ENCODE measurements at places on chromosomes 2 and 18.
A peak's percentile ranks its signal among the peaks of the same experiment; 100 is the strongest.

DNA sequence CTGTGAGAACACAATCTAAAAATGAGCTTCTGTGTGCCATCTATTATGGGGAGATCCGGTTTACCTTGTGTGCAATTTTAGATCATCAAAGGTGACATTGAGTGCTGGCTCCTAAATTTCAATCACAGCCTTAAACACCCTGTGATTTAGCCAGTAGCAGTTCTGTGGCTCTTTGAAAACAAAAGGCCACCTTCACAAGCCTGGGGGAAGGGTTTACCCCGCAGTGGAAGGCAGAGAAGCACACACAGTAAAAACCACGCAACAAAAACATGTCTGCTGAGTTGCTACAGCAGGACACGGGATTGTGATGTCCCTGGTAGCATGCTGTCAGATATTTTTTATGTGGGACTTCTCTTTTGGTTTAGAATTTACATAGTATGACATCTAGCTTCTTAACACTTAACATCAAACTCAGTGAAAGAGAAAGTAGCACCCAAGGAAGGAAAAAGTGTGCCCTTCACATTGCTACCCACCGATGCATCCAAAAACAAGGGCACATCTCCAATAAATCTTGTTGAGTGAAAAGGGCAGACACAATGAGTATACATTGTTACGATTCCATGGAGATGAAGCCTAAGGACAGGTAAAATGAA lies 56.1 kb upstream of the RNF152 start:
- DNase-seq = no peak

- peak; percentile 2 for DNase-seq
Observed at GRCh38 chr18:35511833-35512232, 14.1 kb upstream of the INO80C start.

- no peak for DNase-seq
Observed at GRCh38 chr2:49714454-49714853, 560.1 kb upstream of the FSHR start.

DNA sequence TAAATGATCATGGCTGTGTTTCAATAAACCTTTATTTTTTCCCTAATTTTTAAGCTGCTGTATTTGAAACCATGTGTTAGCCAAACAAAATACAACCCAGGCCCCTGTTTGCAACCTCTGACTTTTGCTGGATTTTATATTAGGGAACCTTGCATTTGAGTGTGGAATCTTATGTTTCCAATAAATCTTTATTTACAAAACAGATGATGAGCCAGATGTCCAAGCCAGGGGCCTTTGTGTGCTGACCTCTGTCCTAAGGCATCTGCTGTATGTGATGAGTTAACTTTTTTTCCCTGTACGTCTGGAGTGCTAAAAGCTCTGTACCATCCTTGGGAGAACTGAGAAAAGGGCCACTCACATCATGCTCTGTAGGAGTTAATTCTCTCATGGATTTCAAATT lies 162.9 kb downstream of the TRIB2 start:
- no peak for DNase-seq

DNA sequence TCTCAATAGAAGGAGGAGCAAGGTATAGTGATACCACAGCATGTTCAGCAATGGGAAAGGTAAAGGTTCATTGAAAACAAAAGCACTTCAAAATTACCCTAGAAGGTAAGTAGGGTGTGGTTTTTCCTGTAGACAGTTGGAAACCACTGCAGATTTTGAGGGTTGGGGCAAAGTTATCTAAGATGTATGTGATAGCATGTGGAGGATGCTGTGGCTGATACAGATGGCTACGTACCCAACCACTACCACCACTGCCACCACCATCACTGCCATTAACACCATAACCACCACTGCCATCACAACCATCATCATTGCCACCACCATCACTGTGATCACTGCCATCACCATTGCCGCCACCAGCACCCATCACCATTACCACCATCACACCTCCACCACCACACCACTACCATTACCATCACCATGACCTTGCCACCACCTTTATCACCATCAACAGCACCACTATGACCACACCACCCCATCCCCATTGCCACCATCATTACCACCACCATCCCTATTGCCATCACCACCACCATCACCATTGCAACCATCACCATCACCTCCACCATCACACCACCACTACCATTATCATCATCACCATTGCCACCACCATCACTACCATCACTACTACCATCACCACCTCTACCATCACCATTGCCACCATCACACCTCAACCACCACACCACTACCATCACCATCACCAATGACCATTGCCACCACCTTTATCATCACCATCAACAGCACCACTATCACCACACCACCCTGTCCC lies 3.7 kb downstream of the TMSB10 start:
- peak; percentile 33 for DNase-seq

DNA sequence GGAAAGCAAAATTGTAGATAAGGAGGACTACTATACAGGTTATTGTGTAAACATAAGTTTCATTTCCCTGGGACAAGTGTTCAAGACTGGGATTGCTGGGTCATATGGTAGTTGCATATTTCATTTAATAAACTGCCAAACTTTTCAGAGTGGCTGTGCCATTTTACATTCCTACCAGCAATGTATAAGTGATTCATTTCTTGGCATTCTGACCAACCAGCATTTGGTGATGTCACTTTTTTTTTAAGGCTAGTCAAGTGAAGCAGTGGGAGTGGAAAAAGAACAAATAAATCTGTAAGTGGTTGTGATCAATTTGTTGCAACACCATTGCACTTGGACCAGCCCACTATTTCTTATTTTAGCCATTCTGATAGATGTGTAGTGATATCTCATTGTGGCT lies 5.2 kb upstream of the CHCHD5 start:
- DNase-seq = no peak

- peak; percentile 61 for DNase-seq
Observed at GRCh38 chr2:72940786-72941185, 23.5 kb downstream of the EMX1 start.

DNA sequence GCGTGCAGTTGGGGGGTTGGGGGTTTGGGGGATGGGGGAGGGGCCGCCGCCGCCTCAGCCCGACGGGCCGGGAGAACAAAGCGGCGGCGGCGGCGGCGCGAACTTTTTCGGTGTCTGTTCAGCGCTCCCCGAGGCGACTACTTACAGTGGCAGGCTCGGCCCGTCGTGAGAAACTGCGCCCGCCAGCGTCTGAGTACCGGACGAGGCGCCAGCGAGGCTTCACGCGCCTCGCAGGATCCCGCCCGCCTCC lies 172 bp downstream of the PRKD3 start:
- DNase-seq = peak; percentile 88

DNA sequence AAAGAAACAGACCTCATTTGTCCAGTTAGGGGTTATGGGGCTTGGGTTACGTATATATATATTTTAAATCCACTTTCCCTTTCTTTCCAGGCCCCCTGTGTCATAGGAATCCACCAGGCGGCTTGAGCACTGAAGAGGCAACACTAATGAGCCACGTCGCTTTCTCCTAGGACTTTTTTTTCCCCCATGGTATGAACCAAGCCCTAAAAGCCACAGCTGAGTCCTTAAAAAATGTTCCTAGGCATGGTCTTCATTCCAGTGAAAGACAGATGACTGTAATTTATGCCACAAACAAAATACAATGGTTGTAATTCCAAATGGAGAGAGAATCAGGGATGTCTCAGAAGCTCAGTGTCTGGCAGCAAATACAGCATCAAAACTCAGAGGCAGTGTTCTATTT lies 146.8 kb downstream of the EPHA4 start:
- DNase-seq = no peak

GRCh38 chr2:24771764-24772586 lies 21.2 kb downstream of the PTRHD1 start:
- no peak for DNase-seq

DNA sequence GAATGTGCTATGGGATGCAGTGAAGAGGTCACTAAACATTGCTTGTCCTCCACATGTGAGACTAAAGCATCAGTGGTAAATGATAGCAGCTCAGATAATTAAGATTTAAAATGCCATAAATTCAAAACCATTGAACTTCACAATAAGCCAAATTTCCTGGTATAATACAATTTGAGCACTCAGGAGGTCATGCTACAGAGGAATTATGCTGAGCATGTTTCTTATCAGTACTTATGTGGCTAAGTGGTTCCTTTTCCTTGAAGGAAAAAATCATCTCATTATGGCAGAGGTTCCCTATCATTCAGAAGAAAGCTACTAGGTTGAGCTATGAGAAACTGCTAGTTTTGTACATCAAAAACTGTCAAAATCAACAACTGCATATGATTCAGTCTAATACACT lies 156.6 kb downstream of the AGPS start:
- DNase-seq = no peak

- DNase-seq = no peak
Observed at GRCh38 chr2:152432206-152432653, 97.3 kb downstream of the FMNL2 start.

GRCh38 chr2:152693033-152693432 lies 24.2 kb downstream of the PRPF40A start:
- no peak for DNase-seq

DNA sequence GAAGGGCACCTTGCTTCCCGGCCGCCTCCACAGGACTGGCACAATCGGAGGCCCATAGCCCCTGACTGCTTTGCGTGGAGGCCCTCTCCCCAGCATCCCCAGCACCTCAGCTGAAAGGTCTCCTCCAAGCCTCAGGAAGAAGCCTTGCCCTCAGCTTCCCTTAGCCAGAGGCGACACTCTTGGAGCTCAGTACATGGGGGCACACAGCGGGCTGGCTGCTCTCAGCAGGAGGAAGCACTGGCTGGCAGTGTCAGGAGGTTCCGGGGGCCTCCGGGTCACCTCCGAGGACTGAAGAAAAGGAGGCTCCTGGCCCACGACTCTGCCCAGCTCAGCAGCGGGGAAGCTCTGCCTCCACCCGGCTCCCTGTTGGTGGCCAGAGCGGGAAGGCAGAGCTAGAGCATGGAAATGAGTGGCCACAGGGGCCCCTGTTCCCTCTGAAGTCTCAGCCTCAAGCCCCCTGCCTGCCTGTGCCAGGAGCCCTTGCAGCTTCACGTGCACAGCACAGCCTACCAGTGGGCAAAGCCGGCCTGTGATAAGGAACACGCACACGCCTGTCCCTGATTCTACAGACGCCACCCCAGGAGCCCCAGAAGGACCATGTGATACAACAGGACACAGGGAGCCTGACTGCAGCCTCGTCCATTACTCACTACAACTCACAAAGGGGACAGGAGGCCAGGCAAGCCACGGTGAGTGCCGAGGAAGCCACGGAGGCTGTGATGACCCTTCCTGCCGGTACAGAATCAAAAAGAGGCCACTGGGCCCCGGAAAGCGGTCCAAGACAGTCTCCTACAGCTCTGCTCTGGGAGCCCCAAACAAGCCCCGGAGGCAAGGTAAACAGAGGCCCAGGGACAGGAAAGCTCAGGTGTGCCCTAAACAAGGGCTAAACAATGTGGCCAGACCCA lies 15.5 kb downstream of the HDAC4 start:
- no peak for DNase-seq

GRCh38 chr2:201484805-201485204 lies 33.3 kb downstream of the STRADB start:
- no peak for DNase-seq

GRCh38 chr2:26605999-26606846 lies 34.9 kb downstream of the CIB4 start:
- peak; percentile 33 for DNase-seq

GRCh38 chr2:28976584-28976983 lies 4.5 kb upstream of the TOGARAM2 start:
- no peak for DNase-seq

- DNase-seq = no peak
Observed at GRCh38 chr2:150989969-150990368, 271.7 kb downstream of the RBM43 start.

DNA sequence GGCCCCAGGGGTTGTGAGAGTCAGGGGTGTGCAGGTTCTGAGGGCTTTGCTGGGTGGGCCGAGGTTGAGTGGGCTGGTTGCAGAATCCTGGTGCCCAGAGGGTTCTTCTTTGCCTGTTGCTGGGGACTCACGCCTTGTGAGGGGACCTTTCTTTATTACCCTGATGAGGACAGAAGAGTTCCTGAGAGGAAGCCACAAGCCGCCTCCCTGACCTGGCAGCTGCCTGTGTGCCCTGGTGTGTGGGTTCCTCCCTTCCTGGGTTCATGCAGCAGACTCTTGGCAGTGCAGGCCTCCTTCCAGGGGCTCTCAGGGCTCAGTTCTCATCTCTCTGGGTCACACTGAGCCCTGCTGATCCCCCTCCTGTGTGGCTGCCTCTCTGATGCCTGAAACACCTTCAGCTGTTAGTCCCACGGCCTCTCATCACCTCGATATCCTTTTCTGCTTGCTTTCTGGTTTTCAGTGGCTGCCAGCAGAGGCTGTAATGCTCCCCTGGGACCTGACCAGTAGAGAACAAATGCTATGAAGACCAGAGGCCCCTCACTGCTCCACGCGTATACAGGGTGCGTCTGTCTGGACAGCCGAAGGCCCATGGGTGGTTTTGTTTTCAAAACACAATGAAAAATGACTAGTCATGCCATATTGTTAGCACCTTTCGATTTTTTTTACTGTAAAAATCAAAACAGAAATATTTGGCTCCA lies 191.3 kb downstream of the AGAP1 start:
- no peak for DNase-seq

DNA sequence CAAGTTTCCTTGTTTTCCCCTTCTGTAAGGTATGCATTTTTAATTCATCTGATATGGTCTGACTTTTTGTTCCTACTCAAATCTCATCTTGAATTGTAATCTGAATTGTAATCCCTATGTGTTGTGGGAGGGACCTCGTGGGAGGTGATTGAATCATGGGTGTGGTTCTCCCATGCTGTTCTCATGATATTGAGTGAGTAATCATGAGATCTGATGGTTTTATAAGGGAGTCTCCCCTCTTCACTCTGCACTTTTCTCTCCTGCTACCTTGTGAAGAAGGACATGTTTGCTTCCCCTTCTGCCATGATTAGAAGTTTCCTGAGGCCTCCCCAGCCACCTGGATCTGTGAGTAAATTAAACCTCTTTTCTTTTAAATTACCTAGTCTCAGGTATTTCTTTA lies 476.1 kb downstream of the LPIN1 start:
- DNase-seq = no peak

DNA sequence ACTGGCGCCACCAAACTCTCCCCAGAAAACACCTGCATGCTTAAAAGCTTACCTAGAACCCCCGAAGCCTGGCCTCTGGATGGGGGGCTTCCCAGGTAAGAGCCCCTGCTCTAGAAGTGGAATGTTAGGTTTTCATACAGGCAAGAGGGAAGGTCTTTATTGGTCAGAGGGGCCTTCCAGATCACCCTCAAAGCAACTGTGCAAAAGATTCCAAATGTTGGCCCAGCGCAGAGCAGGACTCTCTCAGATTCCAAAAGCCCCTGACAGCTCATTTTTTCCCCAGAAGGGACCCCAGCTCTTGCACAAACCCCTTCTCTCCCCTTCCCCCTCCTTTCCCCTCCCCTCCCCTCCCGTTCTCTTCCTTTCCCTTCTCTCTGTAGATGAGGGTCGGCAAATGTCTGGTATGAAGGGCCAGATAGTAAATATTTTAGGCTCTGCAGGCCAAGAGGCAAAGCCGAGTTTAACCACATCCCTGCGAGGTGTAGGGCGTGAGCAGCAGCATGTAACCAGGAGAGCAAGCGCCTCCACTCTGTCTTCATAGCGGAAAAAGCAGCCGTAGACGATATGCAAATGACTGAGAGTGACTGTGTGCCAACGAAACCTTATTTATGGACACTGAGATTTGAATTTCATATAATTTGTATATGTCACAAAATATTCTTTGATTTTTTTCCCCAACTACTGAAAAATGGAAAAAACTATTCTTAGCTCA lies 116.9 kb downstream of the SMAD7 start:
- DNase-seq = peak; percentile 26

GRCh38 chr2:119694845-119695521 lies 16.0 kb downstream of the TMEM177 start:
- DNase-seq = no peak

GRCh38 chr2:136118819-136119716 lies 1.1 kb upstream of the CXCR4 start:
- DNase-seq = no peak
